T-helper 1 cell (primary cell): ENCODE measurements at places on chromosomes 12 and 14.
A peak's percentile ranks its signal among the peaks of the same experiment; 100 is the strongest.

DNA sequence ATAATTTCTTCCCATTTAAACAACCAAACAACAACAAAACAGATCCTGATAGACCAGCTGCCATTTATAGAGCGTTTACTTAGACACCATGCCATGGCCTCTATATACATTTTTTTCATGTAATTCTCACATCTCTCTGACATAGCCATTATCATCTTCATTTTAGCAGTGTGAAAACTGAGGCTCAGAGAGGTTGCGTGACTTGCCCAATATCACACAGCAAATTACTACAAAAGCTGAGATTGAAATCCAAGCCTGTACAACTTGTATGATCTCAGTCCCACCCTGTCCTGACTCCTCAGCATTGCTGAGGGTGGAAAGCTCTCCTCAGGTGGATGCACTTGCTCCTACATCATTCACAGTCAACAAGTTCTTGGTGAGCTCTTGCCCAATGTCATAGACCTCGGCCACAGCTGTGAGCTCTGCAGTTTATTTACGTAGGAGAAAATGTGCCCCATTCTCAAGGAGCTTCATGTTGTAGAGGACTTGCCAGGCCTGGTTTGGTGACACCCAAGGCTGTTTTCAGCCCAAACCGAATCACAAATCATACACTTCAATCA is 55.5 kb downstream of the CRACR2A start:
- DNase-seq, result no peak

GRCh38 chr12:78088391-78088832 is 257.7 kb downstream of the NAV3 start:
- no peak for DNase-seq

DNA sequence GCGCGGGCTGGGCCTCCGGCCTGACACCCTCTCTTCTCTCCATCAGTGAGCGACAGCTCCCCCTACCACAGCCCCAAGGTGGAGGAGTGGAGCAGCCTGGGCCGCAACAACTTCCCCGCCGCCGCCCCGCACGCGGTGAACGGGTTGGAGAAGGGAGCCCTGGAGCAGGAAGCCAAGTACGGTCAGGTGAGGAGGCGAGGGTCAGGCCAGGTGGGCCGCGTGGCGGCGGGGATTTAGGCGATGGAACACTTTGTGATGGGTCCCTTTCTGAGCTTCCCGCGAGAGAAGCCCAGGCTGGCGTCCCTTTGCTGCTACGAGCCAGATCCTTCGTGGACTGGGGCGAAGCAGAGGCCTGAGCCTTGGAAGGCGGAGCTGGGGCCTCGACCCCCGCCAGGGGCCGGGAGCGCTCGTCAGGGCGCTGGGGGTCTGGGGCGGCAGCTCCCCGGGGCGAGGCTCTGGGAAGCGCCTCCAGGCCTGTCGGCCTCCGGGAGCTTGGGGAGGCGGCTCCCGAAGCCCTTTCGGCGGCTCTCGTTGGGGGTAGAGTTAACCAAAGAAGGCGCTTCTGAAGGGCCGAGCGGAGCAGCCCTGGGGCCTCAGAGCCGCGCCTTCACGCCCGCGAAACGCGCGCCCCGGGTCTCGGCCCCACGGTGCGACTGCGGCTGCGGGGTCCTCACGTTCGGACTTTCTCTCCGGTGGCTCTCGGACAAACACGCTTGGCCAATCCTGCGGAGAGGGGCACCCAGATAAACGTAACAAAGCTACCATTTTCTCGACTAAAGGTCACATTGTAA is 5.0 kb downstream of the PAX9 start:
- no peak for DNase-seq

DNA sequence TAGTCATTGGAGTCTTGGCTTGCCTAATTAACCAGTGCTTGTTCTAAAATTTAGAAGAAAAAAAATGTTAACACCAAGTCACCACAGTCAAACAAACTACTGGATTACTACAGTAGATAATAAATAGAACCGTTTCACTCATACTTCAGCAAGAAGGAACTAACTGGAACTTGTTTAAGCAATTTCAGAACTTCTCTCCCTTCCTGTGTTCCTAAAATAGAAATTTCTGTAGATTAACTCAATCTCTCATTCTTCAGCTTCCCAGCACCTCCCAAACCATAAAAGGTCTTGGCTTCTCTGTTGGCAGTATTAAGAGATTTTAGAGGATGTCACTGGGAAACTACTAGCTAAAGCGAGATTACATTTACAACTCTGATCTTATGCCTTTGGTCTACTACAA is 18.6 kb downstream of the GNS start:
- no peak for DNase-seq

DNA sequence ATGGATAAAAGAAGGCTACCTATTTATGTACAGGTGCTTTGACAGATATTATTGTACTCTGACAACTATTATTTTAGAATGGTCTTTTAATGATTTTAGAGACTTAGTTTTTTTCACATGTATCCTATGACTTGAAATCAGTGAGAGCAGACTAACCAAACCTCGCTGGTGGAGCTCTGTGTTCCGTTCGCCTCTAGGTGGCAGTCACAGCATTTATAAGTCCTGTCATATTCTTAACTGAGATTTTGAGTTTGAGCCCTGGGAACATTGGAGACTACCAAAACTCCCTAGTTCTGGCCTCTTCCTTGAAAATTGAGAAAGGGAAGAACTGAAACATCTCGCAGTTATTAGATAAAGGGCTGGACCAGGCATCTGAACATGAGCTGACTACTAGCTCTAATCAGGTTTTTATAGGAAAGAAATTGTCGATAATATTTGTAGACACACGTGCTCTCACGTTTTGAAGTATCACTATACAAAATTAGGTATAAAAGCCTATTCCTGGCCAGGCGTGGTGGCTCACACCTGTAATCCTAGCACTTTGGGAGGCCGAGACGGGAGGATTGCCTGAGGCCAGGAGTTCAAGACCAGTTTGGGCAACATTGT is 48.3 kb downstream of the TTLL5 start:
- peak; percentile 13 for DNase-seq

GRCh38 chr14:54642801-54643695 is 76.1 kb downstream of the SAMD4A start:
- DNase-seq, result no peak

- DNase-seq, result no peak
Measured at GRCh38 chr14:71372411-71372838, 465.2 kb downstream of the PCNX1 start.

GRCh38 chr14:83566567-83566966 is 1963.4 kb upstream of the FLRT2 start:
- DNase-seq, result no peak

DNA sequence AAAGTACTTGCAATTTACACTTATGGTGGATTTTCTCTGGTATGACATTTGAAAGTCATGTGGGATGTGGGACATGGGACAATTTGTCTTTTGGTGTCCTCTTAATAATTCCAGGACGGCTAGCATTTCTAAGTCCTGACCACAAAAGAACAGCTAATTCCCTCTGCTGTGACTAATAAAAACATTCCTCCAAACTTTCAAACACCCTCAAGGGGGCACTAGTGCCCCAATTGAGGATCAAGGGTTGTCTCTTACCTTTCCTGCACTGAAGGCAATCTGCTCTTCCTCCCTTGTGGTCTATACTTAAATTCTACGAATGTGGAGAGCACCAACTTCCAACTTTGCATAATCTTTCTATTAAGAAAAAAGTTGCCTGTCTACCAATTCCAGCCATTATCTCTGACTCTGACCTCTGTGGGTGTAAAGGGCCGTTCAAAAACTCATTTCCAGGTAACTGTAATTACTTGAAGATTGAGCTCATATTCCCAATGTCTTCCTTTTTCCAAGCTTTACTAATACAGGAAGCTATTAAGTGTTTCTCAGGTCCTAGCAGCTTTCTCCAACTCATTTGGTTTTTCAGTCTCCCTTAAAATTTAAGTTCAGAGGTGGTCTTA is 210.2 kb downstream of the PTPRO start:
- DNase-seq, result peak; percentile 23

- no peak for DNase-seq
Measured at GRCh38 chr14:55026441-55026792, 482 bp downstream of the WDHD1 start.

DNA sequence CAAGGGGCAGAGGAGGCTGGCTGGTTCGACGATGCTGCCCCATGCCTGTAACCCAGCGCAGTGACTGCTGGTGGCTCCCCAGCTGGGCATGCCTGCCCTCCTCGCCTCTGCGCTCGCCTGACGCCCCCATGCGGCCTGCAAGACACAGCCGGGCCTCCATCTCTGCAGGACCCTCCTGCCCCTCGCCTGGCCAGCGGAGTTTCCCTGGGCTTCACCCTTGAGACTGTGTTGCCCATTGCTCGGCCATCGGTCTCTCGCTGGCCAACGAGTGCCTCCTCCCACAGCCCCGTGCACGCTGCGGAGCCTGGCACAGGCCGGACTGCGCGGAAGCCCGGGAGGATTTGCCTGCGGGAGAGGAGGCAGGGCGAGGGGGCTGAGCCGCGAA is 17.6 kb downstream of the ASPG start:
- no peak for DNase-seq

- no peak for DNase-seq
Measured at GRCh38 chr14:96168581-96168980, 36.1 kb upstream of the BDKRB2 start.

- no peak for DNase-seq
Measured at GRCh38 chr14:78823516-78823915, 653.3 kb downstream of the NRXN3 start.

- DNase-seq, result no peak
Measured at GRCh38 chr12:65449400-65449799, 170.9 kb downstream of the MSRB3 start.

- no peak for DNase-seq
Measured at GRCh38 chr14:74732387-74732786, 19.4 kb downstream of the FCF1 start.

DNA sequence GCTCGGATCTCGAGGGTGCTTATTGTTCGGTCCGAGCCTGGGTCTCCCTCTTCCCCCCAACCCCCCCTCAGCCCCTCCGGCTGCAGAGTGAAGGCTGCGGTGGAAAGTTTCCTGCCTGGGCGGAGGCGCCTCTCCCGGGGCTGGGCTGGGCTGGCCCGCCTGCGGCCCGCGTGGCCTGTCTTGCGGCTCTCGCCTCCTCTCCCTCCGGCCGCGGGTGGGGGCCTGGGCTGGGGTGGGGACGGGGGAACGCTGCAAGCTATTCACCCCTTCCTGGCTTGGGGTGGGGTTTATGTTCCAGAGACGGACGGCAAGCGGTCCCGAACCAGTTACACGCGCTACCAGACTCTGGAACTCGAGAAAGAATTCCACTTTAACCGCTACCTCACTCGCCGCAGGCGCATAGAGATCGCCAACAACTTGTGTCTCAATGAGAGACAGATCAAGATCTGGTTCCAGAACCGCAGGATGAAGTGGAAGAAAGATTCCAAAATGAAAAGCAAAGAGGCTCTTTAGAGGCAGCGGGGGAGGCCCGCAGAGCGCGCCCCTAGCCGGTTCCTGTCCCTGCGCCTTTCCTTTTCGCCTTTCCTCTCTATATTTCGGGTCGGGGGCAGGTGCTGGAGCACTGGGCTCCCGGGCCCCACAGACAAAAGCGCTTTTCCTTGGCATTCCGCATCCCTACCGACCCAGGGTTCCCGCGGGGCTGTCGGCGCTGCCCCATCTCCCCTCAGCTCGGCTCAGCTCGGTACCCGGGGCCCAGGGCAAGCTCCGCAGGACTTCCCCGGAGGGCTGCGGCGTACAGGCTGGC is 1.3 kb downstream of the HOXC5 start:
- DNase-seq, result no peak

DNA sequence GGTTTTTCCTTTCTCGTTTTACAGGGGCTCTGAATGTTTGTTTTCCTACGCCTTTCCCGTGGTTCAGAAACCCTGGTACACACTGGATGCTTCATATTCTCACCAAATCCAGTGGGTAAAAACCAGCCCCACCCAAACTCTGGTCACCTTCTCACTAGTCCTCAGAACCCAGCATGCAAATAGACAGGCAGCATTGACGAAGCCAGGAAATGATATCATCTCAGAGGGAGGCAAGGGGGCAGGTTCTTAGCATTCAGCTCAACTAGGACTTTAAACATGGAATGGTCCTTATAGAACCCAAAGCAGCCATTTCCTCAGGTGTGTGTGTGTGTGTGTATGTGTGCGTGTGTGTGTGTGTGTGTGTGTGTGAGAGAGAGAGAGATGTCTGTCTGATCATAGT is 142.0 kb downstream of the KCNK10 start:
- DNase-seq, result no peak

DNA sequence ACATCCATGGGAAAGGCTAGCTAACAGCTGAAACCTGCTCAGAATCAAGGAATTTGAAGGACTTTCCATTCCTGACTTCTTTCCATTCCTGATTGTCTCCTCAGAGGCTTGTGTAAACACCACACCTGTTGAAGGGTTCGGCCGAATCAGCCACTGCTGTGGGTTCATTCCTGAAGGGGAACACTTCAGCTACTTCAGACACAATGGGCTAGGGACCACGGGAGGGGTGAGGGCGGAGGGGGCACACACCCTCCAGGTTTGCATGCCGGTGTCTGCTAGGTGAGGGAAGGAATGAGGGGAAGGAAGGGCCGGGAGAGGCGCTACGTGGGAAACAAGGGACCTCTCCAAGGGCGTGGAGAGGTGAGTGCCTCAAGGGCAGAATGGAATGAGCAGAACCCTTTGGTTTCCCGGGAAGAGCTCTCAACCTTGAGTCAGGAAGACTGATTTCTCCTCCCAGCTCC is 1.3 kb downstream of the GPRC5A start:
- DNase-seq, result no peak

DNA sequence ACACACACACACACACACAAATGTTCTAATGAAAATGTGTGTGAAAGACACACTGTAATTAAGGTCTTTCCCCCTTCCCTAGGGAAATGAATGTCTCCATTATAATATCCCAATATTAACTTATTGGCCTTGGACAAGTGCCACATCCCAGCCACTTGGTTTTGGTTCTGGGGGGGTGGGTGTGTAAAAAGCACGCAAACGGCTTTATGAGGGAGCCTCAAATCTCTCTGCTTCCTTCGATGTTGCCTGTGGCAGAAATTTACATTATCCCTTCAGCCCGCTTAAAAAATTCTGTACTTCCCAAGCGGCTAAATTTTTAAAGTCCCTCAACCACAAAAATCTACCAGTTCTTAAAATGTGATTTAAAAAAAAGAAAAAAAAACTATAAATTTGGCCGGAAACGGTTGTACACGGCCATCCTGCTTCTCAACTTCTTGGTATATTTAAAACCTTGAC is 432 bp downstream of the C14orf93 start:
- no peak for DNase-seq

- DNase-seq, result no peak
Measured at GRCh38 chr14:56131865-56132833, 13.9 kb downstream of the PELI2 start.

DNA sequence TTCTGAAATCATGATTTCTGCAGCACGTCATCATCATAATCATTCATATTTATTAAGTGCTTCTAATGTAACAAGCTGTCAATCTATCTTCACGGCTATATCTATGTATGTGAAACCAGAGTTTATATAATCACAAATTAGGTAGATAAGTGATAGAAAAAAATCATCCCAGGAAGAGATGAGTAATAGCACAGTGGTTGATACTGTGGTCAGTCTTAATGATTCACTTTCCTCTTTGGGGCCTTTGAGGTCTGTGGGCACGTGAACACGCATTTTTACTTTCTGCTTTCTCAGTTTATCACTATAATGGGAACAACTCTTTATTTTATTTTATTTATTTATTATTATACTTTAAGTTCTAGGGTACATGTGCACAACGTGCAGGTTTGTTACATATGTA is 265.9 kb upstream of the NOVA1 start:
- no peak for DNase-seq

GRCh38 chr14:94689218-94689984 is 77.2 kb downstream of the SERPINA3 start:
- peak; percentile 15 for DNase-seq
